ENCODE measurements at places on chromosomes 2 and 18.

GRCh38 chr2:189798312-189799029 lies 14.2 kb downstream of the PMS1 start:
- DNase-seq, result no peak

DNA sequence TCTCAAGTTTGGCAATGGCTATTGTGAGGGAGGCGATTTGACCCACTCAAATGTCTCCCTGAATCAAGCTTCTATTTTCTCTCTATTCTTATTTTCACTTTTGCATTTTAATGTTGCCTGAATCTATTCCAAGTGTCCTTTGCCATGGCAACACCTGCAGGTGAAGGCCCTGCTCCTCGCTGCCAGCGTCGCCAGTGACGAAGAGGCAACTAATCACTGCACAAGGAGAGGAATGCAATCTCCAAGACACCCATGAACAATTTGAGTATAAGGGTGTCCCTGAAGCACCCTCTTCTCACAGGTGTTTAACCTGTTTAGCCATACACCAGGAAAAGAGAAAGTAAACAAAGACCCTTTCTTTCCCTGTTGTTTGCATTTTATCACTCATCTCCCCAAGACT lies 165.6 kb upstream of the VRK2 start:
- DNase-seq, result no peak

DNA sequence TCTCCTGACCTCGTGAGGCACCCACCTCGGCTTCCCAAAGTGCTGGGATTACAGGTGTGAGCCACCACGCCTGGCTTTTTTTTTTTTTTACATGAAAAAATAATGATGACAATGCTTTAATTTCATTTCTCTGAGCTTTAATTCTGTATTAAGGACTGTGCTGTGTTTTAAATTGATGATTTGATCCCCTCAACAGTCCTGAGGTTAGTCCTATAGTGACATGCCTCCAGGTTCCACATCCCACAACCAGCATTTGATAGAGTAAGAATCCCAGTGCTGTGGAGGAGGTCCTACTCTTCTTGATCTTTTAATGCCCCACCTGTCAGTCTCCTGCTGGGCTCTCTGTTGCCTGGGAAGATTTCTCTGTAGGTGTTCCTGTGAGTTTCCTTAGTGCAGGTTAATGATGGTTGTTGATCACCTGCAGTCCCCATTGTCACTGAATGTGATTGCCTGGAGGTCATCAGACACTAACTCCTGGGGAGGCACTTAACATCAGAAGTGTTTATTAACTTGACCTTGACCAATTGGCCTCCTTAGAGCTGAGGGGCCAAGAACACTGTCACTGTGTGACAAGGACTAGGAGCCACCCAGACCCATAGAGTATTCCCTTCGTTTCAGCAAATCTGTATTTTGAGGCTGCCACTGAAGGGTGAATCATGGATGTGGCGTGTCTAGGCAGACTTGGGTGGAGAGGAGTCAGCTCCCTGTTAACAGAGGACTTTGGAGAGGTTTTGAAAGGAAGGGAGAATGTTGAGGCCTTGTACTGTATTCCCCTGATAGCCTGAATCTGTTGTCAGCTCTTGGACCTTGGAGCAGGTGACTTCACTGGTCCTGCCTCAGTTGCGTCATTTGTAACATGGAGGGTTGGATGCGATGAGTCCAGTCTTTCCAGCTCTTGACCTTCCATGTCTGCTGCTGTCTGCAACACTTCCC lies 11.5 kb downstream of the ASAP2 start:
- no peak for DNase-seq

DNA sequence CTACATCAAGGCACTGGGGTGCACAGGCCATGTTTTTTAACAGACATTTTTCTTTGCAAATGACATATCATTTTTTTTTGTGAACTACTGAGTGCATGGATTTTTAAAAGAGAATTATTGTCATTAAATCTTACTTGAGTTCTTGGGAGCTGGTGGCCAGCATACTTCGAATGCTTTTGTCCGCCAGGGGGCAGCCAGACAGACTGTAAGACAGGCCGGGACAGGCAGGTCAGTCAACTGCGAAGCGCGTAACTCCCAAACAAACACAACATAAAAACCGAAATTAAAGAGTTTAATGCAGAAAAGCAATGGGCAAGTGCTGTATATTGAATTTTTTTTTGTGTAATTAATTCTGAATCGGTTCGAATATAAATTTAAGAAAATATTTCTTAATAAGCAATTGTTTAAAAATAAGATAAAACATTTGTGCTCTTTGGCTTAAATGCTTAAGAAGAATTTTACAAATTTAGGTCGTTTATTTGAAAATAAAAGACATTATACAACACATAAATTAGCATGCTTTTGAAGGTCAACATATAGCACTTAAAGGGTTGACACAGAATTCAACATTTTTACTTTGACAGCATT lies 142.2 kb upstream of the PXDN start:
- no peak for DNase-seq

GRCh38 chr2:172709566-172710291 lies 25.9 kb upstream of the RAPGEF4 start:
- no peak for DNase-seq

DNA sequence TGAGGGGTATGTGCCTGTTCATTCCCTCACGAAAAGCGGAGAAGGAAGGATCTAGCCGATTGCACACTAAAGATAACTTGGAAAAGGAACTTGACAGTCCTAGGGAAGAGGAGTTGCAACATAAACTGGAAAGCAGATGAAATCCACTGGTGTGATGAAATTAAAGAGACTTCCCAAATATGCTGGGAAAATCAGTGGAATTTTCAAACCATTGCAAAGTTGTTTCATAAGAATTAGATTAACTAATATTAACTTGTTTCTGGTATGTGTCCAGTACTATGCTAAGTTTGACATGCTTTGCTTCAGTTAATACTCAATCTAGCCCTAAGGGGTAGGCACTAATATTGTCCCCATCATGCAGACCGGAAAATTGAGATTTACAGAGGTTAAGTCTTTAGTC lies 222.7 kb downstream of the IKZF2 start:
- DNase-seq, result no peak

DNA sequence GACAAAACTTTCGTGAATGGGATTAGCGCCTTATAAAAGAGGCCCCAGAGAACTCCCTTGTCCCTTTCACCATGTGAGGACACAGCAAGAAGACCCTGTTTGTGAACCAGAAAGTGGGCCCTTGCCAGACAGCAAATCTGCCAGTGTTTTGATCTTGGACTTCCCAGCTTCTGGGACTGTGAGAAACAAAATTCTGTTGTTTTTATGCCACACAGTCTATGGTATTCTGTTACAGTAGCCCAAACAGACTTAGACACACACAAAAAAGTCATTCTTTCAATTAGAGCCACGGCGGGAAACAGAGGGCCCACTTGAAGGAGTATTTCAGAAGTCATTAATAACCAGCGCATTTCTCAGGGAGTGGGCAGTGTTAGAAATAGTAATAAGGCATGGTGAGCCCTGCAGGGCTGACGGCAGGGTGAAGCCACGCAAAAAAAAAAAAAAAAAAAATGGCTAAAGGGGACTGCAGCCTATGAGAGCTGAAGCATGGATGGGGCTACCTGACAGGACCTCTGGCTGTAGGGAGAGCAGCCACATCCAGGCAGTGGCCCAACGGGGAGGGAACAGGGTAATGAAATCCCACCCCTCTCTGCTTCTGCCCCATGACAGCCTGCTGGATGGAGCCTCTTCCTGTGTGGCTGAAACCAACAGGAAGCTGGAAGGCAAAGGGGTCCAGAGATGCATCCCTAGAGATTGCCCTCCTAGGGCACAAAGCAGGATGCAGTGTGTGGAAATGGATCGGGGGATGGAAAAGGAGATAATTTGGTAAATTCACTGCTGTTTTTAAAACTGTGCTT lies 189.3 kb downstream of the KCNS3 start:
- no peak for DNase-seq

GRCh38 chr2:70118798-70119454 lies 31.6 kb downstream of the PCBP1 start:
- no peak for DNase-seq

DNA sequence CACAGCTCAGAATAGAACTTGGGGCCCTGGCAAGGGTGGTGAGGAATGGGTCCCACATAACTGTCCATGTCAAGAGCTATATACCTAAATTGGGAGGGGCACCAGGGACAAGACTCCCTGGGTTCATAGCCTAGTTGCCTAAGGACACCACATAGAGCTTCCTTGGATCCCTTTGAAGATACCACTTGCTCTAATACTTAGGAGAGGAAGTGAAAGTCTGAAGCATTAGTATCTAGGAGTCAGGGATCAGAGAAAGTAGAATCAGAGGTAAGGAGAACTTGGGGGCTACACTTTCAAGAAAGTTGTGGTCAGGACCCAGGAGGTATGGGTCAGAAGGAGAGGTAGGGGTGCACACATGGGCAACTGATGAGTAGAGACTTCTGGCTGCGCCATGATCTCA lies 318.2 kb upstream of the SLC39A10 start:
- DNase-seq, result no peak

DNA sequence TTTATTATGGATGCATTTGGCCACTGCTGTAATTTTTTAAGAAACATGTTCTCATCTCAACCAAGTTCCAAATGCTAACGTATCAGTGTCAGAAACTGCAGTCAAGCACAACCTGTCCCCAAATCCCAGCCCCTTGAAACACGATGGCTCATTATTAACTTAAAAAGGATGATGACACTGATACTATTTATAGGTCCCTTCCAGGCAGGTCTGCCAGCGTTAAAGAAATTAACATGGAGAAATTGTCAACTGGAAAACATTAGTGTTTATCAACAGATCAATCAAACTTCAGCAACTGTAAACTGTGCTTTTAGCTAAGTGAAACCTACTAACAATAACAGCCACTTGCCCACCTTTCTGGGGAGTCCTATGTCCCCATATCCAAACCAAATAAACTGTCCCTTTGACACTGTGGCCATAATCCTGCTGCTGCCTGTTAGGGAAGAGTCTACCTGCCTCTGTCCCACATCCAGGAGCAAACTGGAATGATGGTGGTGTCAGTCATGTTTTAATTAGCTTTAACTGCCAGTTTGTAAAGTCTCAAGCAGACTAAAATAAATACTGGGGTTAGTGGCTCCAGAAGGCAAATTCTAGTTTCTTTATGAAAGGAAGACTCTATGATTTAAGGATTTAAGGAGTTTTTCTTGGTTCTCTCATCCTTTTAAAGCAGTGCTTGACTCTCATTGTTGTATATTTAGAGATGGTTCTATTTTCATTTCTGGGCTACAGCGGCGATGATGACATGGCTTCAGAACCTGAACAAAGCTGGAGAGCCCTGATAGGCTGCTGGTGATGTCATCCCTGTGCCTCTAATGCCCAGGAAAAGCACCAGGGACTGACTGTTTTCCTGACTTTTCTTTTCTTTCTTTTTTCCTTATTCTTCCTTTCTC lies 583.6 kb upstream of the PIK3C3 start:
- no peak for DNase-seq

GRCh38 chr2:45964906-45965305 lies 313.4 kb downstream of the PRKCE start:
- no peak for DNase-seq

All from NCI-H524 treated with DMSO at 0.1 percent for 48 hours (cell line).